HEK293T (cell line): ENCODE measurements at places on chromosomes 5 and 9.

GRCh38 chr5:171366645-171367044 lies 21.0 kb upstream of the NPM1 start:
- DNase-seq = no peak

DNA sequence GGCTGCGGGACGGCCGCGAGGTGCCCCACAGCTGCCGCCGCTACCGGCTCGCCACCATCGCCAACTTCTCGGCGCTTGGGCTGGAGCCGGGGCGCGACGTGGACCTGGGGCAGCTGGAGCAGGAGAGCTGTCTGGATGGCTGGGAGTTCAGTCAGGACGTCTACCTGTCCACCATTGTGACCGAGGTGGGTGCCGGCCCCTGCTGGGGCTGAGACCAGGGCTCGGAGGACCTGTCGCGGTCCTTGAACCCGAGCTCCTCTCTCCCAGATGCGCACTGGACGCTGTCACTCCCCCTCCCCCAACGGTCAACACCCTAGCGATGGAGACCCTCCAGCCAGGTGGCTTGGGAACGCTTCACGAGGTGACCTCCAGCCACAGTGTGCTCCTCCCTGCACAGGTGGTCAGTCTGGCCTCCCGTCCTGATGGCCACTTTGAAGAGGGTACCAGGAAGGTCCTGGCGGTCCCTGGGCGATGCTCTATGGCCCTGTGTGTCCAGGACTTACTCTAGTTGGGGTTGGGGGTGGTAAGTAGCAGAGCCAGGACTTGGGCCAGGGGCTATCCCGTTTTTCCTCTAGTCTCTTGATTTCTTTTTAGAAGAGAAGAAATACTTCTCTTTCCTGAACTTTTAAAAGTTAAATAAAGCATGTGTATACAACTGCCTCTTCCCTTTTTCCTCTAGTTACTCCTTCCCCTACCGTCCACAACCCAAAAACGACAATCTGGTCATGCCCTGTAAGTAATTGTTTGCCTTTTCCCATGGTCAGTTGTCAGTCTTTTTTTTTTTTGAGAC lies 866 bp downstream of the SLC22A5 start:
- no peak for DNase-seq

GRCh38 chr5:110356677-110357076 lies 369.8 kb downstream of the TMEM232 start:
- DNase-seq = no peak

DNA sequence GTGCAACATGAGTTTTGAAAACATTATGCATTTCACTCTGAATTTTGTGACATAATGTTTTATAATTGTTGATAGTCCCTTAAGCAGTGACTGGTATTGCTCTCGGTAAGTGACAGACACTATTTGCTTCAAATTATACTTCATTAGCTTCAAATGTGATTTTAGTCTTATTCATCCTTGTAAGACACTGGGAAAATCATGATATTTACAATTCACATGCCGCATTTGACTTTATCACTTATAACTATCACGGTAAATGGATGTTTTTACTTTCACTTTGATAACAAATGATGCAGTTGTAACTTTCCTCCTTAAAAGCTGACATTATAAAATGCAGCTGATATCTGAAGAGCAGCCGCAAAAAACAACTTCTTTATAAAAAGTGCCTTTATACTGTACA lies 44.1 kb upstream of the ITGA2 start:
- DNase-seq = no peak

GRCh38 chr5:57549566-57549965 lies 67.0 kb upstream of the ACTBL2 start:
- no peak for DNase-seq

DNA sequence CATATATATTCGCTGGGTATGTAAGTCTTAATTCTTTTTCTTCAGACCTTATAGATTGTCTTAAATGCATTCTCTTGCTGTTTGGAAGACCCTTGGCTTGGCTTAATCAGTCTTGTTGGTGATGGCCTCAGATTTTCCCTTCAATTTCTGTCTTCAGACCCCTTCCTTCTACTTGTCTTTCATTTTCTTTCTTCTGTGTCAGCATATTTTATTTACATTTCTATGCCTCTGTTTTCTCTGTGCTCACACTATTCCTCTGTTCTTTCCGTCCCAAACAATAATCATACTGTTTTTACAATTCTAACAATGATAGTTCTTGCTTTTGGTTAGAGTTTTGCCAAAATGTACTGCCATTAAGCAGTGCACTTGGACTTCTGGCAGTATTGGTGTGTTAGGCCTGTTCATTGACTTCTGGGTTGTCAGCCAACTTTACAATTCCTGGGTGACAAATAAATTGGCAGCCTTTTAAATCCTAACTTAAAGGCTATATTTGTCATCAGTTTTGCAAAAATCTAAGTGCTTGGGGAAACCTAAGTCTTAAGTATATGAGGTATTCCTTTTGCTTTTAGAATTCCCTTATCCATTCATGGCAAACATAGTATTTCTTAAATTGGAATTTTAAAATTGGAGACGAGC lies 8.0 kb downstream of the SRFBP1 start:
- DNase-seq = no peak

DNA sequence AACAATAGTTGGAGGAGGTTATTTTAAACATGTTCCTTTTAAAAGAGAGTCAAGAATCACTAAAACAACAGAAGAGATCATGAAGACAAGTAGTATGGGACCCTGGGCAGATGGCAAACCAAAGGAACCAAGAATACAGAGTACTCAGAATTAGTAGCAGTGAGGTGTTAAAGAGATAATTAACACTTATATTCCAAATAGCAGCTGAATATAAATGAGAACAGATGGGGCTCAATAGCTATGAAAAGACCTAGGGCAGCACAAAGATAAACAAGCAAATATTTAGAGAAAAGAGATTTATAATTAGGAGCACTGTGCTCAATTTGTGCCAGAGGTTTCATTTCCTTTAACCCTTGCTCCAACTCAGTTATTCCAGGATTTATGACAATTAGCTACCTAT lies 159.1 kb downstream of the FAM114A2 start:
- no peak for DNase-seq

DNA sequence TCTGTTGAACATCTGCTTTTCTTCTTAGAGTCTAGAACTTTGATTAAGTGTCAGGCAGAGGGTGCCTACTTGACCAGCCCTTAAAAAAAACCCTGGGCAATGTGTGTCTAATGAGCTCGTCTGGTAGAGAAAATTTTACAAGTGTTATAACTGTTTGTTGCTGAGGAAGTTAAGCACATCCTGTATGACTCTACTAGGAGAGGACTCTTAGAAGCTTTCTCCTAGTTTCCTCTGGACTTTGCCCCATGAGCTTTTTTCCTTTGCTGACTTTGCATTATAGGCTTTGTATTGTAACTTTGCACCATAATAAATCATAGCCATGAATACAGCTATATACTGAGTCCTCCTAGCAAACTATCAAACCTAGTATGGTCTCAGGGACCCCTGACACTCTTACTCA lies 39.4 kb downstream of the GNG10 start:
- no peak for DNase-seq

- DNase-seq = no peak
Measured at GRCh38 chr5:120388016-120388781, 75.9 kb upstream of the PRR16 start.

DNA sequence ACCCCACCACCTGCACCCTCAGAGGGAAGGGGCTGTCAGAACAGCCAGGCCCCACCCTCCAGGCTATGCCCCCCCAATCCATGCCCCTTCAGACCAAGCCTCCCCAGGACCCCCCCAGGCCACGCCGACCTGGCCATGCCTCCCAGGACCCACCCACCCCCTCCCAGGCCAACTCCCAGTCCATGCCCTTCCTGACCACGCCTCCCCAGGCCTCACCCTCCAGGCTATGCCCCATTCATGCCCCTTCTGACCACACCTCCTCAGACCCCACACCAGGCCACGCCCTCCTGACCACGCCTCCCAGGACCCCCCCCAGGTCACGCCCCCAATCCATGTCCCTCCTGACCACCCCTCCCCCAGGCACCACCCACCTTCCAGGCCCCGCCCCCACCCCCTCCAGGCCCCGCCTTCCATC lies 27.6 kb downstream of the TPPP start:
- no peak for DNase-seq

DNA sequence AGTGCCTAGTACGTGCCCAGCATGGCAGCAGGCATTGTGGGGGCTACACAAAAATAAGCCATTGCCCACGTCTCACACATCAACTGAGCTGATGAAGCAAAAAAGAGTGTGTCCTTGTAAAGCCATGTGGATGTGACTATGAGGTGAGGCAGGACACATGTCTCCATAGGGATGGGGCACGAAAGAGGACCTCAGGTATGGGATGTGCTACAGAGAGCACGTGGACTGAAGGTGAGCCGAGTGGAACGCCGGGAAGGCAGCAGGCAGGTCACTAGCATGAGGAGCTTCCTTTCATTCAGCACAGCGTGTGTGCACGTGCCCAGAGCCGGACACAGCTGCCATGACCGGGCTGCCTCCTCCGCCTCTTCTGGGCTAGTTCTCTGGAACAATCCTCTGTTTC lies 429.8 kb downstream of the SPOCK1 start:
- DNase-seq = no peak

DNA sequence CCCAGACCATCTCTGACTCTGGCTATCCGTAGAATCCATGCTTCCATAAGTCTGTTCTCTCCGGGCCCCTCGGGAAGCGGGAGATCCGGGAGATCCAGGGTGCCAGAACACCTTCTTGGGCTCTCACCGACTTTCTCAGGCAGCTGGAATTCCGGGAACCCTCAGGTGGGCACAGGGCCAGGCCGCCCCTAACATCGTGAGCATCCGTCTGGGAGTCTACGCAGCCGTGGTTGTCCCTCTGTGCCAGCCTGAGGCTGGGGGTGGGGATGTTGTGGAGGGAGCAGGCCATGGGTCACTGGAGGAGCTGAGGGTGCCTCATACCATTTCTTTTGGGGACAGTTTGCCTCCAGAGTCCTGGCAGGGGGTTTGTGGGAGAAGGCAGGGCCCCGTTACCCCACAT lies 92.3 kb upstream of the COL5A1 start:
- no peak for DNase-seq

DNA sequence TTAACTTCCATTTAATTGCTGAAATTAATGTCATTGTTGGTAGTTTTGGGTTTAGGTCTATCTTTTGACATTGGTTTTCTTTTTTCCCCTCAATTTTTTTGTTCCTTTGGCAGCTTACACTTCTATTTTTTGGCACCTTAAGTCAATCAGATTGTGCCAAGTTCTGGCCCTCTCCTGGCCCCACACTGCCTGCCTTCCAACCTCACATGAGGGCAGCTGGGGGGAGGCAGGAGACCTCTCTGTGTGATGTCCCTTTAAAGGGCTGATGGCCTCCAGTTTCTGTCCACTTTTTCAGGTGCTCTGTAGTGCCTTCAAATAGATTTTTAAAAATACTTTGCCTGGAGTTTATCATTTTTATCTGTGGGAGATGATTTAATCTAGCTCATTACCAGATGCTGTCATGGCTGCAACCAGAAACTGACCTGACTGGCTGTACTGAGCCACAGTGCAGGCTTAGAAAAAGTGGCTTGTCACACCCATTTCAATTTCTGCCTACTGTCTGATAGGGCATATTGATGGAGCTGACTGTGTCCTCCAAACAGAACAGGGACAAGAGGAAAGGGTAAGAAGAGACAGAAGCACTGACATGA lies 196.6 kb downstream of the FANCC start:
- no peak for DNase-seq

- DNase-seq = no peak
Measured at GRCh38 chr9:134370638-134371037, 44.4 kb downstream of the RXRA start.
